Activated T-cell treated with anti-CD3 and anti-CD28 coated beads, Interleukin-2, amount 50 U/mL, for 72 hours (primary cell): ENCODE measurements at places on chromosomes 6 and 20. TPM values are rescaled to one million over a fixed set of nuclear protein-coding genes. Genes with fewer than 3 reads are reported as not detected.

- DNase-seq: no peak
Observed at GRCh38 chr6:28534875-28535274, 9.2 kb downstream of the GPX5 start.

- DNase-seq: no peak
Observed at GRCh38 chr6:53031281-53031680, 33.9 kb upstream of the FBXO9 start.

- no peak for DNase-seq
Observed at GRCh38 chr6:85137865-85138264, 312.0 kb upstream of the NT5E start.

NOP56 gene
- 263 TPM for total RNA-seq

EDN1 gene
- total RNA-seq: 0.12 TPM

GRCh38 chr6:97218912-97219311 is 64.1 kb downstream of the MMS22L start:
- DNase-seq: no peak

- no peak for DNase-seq
Observed at GRCh38 chr20:8639112-8639778, 429.6 kb upstream of the PLCB4 start.

RCAN2 gene
- 1.3 TPM for total RNA-seq

CALHM4 gene
- not detected for total RNA-seq

DNA sequence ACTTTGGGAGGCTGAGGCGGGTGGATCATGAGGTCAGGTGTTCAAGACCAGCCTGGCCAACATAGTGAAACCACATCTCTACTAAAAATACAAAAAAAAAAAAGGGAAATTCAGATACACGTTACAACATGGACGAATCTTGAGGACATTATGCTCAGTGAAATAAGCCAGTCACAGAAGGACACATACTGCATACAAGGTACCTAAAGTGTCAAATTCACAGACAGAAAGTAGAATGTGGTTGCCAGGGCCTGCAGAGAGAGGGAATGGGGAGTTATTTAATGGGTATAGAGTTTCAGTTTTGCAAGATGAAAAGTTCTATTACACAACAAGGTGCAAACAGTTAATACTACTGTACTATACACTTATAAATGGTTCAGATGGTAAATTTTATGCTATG is 75.1 kb downstream of the SNX5 start:
- DNase-seq: no peak

DNA sequence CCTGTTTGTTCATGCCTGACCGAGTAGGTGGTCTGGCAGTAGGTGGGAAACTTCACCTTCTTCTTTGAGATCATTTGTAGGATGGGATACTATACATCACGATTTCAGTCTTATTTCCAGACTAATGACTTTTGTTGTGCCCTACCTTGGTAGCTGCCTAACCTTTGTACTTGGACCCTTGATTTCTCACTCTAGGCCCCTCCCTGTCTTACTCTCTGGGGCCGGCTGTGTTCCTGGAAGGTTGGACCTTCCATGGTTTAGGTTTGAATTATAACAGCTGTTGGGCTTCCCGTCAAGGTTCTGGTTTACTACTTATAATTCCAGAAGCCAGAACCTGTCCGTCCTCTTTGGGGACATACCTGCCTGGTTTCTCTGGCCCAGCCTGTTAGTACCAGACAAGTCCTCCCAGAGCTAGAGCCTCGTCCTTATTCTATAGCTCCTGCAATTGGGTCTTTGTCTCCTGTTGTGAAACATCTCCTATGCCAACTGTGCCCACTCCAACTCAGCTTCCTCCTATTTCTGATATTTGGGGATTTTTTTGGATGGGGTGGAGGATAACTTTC is 14.9 kb upstream of the ADIG start:
- no peak for DNase-seq

ASIP gene
- total RNA-seq: not detected

SEC23B gene
- 158 TPM for total RNA-seq

GRCh38 chr6:39079197-39080125 is 30.9 kb downstream of the GLP1R start:
- no peak for DNase-seq

GRCh38 chr20:45934046-45934585 is 367 bp upstream of the PCIF1 start:
- peak; percentile 60 for DNase-seq

GRCh38 chr6:139891471-139891870 is 517.0 kb upstream of the CITED2 start:
- DNase-seq: no peak

DNA sequence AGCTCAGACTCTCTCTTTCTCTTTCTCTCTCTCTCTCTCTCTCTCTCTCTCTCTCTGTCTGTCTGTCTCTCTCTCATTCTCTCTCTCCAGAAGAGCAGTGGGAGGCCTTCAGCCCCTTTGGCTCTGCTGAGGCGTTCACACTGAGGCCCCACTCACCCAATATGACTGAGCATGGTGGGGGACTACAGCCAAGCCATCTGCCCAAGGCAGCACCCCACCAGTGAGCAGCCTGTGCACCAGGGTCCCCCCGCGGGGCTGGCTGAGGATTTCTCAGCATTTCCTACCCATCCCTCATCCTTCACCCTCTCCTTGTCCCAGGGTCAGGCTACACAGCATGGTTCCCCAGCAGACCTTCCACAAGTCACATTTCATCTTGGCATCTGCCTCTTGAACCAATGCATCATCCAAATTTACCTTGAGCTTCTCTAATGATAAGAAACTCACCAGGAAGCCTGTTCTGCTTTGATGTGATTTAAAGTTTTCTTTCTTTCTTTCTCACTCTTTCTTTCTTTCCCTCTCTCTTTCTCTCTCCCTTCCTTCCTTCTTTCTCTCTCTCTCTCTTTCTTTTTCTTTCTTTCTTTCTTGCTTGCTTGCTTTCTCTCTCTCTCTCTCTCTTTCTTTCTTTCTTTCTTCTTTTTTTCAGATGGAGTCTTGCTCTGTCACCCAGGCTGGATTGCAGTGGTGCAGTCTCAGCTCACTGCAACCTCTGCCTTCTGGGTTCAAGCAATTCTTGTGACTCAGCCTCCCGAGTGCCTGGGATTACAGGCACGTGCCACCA is 47.1 kb upstream of the NXT1 start:
- no peak for DNase-seq

DNA sequence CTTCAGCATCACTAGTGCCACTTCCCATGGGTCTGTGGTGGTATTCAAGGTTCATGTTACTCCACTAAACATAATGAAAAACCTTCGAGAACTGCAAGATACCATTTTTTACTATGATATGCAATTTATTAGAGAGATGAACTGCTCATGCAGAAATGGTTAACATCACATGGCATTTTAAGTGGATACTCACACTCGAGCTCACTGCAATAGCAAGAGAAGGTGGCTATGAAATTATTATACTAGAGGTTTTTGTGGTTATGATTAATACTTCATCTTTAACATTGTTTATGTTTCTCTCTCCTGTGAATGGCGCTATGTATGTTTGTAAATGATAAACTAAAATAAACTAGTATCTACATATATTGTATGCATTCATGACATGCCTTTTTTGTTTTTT is 35.1 kb downstream of the SCAF8 start:
- no peak for DNase-seq

DNA sequence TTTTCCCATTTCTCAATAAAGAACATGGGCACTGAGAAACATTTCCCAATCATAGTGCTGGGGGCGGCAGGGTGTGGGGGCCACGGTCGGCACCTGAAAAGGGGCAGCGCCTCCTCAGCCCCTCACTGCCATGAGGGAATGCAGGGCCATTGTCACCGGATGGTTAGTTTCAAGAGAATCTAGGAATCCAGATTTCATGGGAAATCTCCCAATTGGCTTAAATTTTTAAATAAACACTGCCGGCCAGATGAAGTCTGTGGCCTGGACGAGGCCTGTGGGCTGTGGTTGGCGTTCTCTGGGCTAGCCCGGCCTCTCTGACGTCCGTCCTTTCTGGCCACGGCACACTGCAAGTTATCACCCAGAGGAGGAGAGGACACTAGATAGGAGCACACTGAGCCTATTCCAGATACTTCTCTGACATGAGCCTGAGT is 25.6 kb downstream of the MANBAL start:
- no peak for DNase-seq

IMPG1 gene
- total RNA-seq: not detected

DNA sequence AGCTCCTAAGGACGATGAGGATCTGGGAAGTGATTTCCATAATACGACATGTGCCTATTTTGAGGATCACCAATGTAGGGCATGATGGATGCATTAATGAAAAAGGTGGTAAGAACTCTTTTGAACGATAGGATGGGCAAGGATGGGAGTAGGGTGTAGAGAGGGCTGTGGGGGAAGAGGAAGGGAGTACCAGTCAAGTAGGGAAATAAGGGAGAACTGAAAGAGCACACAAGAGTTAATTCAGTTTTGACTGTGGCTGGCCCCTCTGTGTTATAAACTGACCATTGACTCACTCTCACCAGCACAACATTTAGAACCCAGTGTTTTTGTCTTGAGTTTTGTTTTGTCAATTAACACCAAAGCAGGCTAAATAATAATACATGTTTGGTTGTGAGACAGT is 33.0 kb downstream of the SLC35D3 start:
- DNase-seq: no peak

DNA sequence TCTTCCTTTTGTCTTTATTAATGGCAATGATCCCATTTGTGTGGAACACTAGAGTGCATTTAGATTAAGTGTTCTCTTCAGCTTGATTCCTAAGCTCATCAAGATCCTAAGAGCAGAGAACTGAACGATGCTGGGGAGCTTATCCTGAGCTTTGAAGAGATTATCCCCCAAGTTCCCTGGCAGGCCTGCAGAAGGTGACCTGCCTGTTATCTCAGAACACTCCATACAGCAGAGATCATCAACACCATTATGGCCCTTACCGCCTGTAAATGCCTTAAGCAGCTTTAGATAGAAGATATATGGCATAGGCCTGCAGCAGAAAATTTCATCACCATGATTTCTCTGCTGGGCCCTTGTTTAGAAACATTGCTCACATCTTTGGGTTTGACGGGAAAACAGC is 779.9 kb upstream of the MAP3K7 start:
- DNase-seq: no peak

DNA sequence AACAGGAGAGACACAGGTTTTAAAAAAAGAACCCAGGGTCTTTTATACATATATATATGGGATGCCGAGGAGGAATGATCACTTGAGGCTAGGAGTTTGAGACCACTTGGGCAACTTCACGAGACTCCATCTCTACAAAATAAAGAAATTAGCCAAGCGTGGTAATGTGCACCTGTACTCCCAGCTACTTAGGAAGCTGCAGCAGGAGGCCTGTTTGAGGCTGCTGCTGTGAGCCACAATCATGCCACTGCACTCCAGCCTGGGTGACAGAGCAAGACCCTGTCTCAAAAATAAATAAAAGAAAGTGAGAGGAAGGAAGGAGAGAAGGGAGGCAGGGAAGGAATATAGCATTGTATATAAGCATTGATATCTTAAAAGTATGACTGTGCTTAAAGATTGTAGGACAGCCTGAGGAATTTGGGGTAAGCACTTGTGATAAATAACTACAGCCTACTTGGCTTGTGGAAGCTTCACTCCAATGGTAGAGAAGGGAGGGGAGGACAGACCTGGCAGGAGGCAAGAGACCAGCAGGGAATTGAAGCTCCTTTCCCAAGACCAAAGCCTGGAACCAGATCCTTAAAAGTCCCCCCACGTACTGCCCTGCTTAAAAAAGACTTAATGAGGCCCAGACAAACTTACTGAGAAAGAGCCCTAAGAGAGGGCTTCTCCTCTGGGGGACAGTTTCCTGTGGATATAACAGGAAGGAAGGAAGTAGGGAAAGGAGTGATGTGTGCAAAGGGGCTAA is 2.5 kb upstream of the SNTA1 start:
- no peak for DNase-seq

GRCh38 chr6:15496345-15497131 is 166.3 kb downstream of the DTNBP1 start:
- DNase-seq: no peak

CCN5 gene
- total RNA-seq: not detected

DNA sequence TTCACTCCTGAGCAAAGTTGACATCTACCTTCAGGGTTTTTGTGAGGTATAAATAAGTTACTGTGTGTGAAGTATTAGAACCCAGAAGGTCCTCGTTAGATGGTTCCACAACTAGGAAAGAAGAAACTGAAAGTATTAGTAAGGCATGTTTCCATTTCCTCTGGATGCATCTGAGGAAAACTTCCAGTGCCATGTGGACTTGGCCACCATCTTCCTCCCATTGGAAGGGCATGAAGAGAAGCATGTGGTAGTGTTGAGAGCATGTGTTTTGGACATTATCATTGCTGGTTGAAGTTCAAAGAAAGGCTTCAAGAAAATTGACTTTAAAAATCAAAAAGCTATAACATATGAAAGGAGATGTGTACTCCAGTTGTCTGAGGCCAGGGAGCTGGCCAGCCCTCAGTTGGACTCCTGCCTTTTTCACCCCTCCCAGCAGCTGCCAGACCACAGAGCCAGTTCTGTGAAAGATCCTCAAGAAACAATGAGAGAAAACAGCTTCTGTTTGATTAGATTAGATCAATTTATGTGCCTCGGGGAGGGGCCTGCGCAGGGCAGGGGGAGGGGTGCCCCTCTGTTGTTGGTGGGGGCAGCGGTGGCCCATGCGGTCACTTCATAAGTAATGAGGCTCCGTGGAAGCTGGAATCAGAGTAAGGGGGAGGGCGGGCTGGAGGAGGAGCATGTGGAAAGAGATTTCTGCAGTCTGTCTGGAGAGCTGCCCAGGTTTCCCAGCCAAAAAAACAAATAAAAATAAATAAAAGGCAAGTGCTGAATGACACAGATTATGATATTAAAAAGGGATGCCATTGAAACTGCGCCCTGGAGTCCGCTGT is 154.0 kb downstream of the JARID2 start:
- DNase-seq: no peak

OR11A1 gene
- total RNA-seq: not detected

MCUR1 gene
- 31.6 TPM for total RNA-seq

DNA sequence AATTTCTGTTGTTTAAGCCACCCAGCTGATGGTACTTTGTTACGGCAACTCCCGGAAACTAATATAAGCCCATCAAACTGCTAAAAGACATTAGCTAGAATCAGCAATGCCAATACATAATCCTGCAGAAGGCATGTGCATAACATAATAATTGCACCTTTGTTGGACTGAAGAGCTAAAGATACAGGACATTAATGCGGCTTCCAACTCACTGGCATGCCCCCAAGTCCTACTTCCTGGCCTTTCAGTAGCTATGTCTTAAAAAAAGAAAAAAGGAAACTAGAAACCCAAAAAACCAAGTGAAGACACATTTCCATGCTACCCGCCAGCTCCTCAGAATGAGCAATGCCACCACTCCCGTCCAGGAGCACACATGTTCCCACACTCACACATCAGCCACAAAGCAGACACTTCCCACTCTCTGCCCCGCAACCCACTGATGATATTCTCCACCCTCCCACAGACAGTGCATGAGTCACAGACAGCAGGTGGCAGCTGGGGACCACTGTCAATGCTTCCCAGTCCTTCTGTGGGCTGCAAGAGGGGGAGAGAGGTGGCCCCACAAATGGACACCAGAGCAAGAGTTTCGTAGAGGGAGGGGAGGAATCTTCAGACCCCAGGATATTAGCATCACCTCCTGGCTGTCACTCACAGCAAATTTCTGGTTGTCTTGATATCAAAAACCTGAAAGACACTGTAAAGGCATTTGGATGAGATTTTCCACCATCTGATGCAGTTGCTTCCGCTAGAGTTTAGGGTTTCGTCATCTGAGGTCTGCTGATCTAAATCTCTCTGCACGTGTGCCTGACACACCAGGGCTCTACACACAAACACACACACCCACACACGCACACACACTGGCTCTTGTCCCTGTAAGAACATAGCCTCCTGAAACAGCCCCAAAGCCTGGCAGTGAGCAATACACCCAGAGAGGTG is 32.8 kb downstream of the GFOD1 start:
- DNase-seq: peak; percentile 85
